Transverse colon (tissue), 4 donors: ENCODE measurements at places on chromosomes 4 and X. TPM values are rescaled to one million over a fixed set of nuclear protein-coding genes. Genes with fewer than 3 reads are reported as not detected.
A peak's percentile ranks its signal among the peaks of the same experiment; 100 is the strongest.

DIPK2B gene
- total RNA-seq, result 3.4 TPM

FAM199X gene
- total RNA-seq, result 25.7 TPM

HPSE gene
- 5.4 TPM for total RNA-seq

F8 gene
- 3.7 TPM for total RNA-seq

TMPRSS11E gene
- total RNA-seq, result not detected

EVC2 gene
- 10.5 TPM for total RNA-seq

CENPVL2 gene
- total RNA-seq, result not detected

MAGEA2 gene
- not detected for total RNA-seq

STK26 gene
- total RNA-seq, result 17.7 TPM

GRCh38 chr4:169071747-169072146, 61.7 kb upstream of the CBR4 start:
- no peaks in the 10 kb centered on the region for H3K36me3 ChIP-seq
- DNase-seq, result no peak
- no peaks in the 10 kb centered on the region for H3K27me3 ChIP-seq

GRCh38 chrX:42098900-42099299, 175.5 kb upstream of the CASK start:
- no peak overlapping the region for H3K4me3 ChIP-seq
- no peak overlapping the region for H3K27ac ChIP-seq
- H3K4me1 ChIP-seq, result no peaks in the 10 kb centered on the region
- DNase-seq, result no peak

DNA sequence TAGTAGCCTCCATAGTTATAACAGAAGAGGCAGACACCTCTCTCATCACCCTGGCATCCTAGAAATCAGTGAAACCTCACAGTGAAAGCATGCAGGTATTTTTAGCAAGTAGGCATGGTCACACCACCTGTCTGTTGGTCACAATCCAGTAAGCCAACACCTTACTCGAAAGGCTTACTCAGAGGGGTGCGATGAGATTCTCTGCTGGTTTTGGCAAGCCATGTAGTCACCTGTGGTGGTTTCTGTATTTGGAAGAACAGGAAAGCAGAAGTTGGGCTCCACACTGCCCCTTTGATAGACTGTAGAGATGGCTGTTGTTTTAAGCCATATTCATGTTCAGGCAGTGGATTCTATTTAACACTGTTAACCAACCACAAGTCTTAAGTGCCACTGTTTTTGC, 134.7 kb downstream of the DCLK2 start:
- no peaks in the 10 kb centered on the region for H3K27me3 ChIP-seq
- H3K36me3 ChIP-seq, result no peaks in the 10 kb centered on the region
- no peak overlapping the region for H3K27ac ChIP-seq
- no peak overlapping the region for H3K4me3 ChIP-seq
- H3K4me1 ChIP-seq, result no peaks in the 10 kb centered on the region

DNA sequence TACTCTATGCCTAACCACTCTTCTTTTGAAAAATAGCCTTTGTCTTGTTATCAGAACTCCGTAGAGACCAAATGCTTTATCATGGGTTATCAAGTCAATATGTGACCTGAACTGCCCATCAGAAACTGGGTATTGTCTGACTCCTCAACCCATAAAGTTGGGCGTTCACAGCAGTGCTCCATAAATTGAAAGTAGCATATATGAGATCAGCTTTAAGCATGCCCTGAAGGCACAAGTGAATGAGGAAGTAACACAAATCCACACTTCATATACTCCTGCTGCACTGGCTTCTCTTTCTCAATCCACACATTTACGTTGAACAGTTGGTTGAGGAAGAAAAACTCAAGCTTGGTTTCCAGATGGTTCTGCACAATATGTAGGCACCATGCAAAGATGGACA, 1106.0 kb downstream of the STIM2 start:
- H3K27me3 ChIP-seq, result no peaks in the 10 kb centered on the region
- H3K27ac ChIP-seq, result no peak overlapping the region
- no peak for DNase-seq
- no peaks in the 10 kb centered on the region for H3K4me1 ChIP-seq
- H3K4me3 ChIP-seq, result no peak overlapping the region

DNA sequence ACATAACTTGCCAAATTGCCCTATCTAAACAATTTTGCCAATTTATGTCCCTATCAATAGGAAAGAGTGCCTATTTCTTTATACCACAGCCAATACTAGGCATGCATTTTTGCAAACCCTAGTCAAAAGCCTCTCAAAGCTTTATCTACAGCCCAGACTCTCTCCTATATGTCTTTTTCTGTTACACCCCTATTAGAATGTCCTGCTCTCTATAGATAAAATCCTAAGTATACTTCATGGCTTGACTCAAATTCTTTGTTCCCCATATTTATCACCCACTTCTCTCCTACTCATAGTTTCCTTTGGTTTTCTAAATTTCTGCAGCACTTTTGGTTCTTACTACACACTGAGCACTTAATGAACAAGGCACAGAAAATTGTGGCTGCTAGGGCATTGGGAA, 38.0 kb downstream of the NUP62CL start:
- no peaks in the 10 kb centered on the region for H3K36me3 ChIP-seq
- H3K4me3 ChIP-seq, result no peak overlapping the region
- H3K4me1 ChIP-seq, result no peaks in the 10 kb centered on the region
- no peaks in the 10 kb centered on the region for H3K27me3 ChIP-seq
- no peak for DNase-seq

DNA sequence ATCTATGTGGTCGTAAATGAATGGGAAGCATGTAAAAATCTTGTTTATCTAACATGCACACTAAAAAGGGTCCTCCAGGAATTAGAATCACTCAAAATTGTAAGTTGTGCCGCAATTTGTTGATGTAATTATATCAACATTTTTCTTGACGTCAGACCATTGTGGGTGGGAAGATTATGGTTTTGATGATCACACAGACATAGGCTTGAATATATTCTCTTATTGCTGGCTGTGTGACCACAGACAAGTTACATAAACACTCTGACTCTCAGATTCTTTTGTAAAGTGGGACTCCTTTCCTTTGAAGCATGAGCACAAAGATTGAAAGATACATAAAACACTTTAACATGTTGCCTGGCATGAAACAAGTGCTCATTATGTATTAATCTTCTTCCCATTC, 51.5 kb downstream of the IL1RAPL1 start:
- no peak overlapping the region for H3K4me3 ChIP-seq
- no peak for DNase-seq
- no peak overlapping the region for H3K27ac ChIP-seq
- H3K4me1 ChIP-seq, result no peaks in the 10 kb centered on the region
- H3K36me3 ChIP-seq, result no peaks in the 10 kb centered on the region
- no peaks in the 10 kb centered on the region for H3K27me3 ChIP-seq

- DNase-seq, result no peak
- no peaks in the 10 kb centered on the region for H3K4me1 ChIP-seq
- H3K27ac ChIP-seq, result no peak overlapping the region
- H3K36me3 ChIP-seq, result no peaks in the 10 kb centered on the region
- H3K4me3 ChIP-seq, result no peak overlapping the region
- no peaks in the 10 kb centered on the region for H3K27me3 ChIP-seq
These were observed 158.0 kb upstream of the FAT1 start for GRCh38 chr4:186881521-186882220.

- no peaks in the 10 kb centered on the region for H3K36me3 ChIP-seq
- H3K27ac ChIP-seq, result no peak overlapping the region
- DNase-seq, result peak; percentile 22
- no peaks in the 10 kb centered on the region for H3K4me1 ChIP-seq
These were observed 31.6 kb downstream of the TKTL1 start for GRCh38 chrX:154327038-154327820.

DNA sequence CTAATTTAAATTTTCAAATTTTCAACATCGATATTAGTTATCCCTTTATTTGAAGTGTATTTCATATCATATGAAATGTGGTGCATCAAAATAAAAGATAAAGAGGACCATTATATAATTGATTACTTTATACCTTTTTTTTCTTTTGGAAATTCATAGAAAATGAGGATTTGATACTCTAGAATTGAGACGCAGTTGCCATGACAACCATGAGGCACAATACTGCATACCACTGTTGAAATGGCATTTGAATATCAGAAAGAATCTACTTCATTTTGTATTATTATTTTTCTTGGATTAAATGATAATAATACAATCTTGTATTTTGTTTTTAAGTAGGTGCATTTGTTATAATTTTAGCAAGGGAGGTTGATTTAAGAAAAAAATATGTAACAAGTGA, 323.1 kb downstream of the PCDH18 start:
- no peak for DNase-seq
- H3K4me1 ChIP-seq, result no peaks in the 10 kb centered on the region
- H3K4me3 ChIP-seq, result no peak overlapping the region
- no peaks in the 10 kb centered on the region for H3K36me3 ChIP-seq
- no peak overlapping the region for H3K27ac ChIP-seq

- no peak overlapping the region for H3K4me3 ChIP-seq
- DNase-seq, result no peak
- H3K36me3 ChIP-seq, result no peaks in the 10 kb centered on the region
These were observed 61.8 kb downstream of the MAGED1 start for GRCh38 chrX:51955200-51955599.

GRCh38 chr4:140497747-140498636, at the start of gene MGAT4D:
TSS of gene MGAT4D (minus strand) at chr4:140498293. CDS start at chr4:140498222, 71 bp downstream.
- H3K4me3 ChIP-seq, result peak within 1 kb of the TSS; percentile 28
- peaks cover 8% of the 10 kb centered on the region for H3K4me1 ChIP-seq
- no peaks in the 10 kb centered on the region for H3K36me3 ChIP-seq
- H3K27ac ChIP-seq, result no peak within 1 kb of the TSS
- H3K27me3 ChIP-seq, result peaks cover 65% of the 10 kb centered on the region
- peak; percentile 22 for DNase-seq

DNA sequence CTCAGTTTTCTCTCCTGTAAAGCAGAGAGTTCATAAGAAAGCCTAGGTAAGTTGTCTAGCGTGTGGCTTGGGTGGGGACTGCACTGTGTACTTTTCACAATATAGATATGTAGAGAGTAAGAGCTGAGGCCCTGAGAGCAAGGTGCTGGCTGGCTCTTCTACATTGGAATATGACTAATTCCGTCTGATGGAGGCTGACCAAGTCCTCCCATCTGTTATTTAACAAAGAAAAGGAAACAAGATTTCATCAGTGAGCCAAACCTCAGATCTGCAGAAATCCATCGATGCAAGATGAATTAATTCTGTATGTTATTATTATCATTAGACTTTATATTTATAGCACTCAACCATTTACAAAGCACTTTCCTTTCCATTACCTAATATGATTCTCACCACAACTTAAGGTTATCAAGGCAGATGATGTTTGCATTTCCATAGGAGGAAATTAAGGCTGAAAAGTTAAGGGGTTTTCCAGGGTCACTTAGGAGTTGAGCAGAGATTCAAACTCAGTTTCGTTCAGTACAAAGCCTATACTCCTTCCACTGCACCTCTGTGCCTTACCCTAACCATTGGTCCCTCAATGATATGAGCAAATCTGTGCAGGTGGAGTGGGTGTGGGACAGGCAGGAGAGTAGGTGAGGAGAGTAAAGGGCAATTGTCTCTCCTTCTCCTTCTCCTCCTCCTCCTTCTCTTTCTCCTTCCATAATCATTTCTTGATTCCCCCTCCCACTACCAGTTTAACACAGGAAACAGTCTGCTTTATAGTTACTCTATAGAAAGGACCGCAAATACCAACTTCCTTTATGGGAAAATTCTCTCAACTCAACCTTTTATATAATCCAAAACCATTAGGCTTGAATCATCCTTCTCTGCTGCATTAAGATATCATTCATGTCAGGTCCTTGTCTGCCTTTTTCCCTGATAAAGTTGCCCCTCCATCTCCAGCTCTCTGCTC, 27.6 kb upstream of the SRD5A3 start:
- H3K4me1 ChIP-seq, result no peaks in the 10 kb centered on the region
- H3K27me3 ChIP-seq, result no peaks in the 10 kb centered on the region
- no peak overlapping the region for H3K27ac ChIP-seq
- DNase-seq, result no peak

DNA sequence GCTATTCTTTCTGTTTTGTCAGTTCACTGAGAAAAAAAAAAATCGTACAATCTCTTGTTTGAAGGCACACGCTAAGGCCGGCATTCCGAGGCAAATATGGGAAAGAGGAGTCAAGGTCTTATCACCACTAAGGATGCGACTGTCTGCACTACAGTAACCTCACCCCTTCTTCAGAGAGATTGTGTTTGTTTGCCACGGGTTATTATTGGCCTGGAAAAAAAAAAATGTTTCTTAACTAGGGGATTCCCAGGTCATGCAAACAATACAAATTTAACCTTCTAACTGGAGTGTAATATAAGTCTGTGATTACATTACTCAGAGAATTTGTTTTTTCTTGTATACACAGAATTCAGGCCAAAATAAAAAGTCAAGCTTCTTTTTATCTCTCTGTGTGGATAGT, 168.3 kb downstream of the TMA16 start:
- H3K36me3 ChIP-seq, result no peaks in the 10 kb centered on the region
- no peak for DNase-seq
- no peak overlapping the region for H3K27ac ChIP-seq
- no peak overlapping the region for H3K4me3 ChIP-seq
- H3K27me3 ChIP-seq, result no peaks in the 10 kb centered on the region

DNA sequence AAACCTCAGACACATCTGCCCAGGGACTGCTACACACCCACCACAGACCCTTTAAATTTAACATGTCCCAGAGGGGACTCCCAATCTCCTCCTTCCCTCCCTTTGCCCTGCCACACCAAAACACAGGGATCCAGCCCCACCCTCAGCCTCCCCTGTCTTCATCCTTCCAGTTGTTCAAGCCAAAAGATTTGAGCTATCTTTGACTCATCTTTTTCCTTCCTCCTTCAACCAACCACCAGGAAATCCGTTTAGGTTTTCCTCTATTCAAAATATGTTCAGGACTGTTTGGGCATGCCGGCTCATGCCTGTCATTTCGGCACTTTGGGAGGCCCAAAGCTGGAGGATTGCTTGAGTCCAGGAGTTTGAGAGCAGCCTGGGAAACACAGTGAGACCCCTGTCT, 6.9 kb upstream of the STK32B start:
- no peaks in the 10 kb centered on the region for H3K36me3 ChIP-seq
- no peaks in the 10 kb centered on the region for H3K4me1 ChIP-seq
- no peaks in the 10 kb centered on the region for H3K27me3 ChIP-seq

DNA sequence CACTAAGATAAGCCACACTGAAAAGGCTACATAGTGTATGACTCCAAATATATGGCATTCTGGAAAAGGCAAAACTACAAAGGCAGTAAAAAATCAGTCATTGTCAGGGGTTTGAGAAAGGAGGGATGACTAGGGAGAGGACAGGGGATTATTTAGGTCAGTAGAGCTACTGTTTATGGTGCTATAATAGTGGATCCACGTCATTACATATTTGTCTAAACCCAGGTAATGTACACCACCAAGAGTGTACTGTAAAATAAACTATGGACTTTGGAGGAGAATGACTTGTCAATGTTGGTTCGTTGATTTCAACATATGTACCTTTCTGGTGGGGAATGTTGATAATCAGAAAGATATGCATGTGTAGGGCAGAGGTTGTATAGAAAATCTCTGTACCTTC, 837.6 kb downstream of the FAM133A start:
- H3K27ac ChIP-seq, result no peak overlapping the region
- DNase-seq, result no peak
- H3K27me3 ChIP-seq, result no peaks in the 10 kb centered on the region
- H3K36me3 ChIP-seq, result no peaks in the 10 kb centered on the region
- no peaks in the 10 kb centered on the region for H3K4me1 ChIP-seq

GRCh38 chr4:2806390-2807355, 13.8 kb downstream of the SH3BP2 start:
- no peak overlapping the region for H3K4me3 ChIP-seq
- peaks cover 69% of the 10 kb centered on the region for H3K4me1 ChIP-seq
- H3K27ac ChIP-seq, result peak overlapping the region; percentile 81
- peak; percentile 80 for DNase-seq
- H3K36me3 ChIP-seq, result no peaks in the 10 kb centered on the region

GRCh38 chrX:19672222-19672812, 157.0 kb upstream of the MAP3K15 start:
- no peak for DNase-seq
- no peaks in the 10 kb centered on the region for H3K27me3 ChIP-seq
- peaks cover 4% of the 10 kb centered on the region for H3K4me1 ChIP-seq
- H3K36me3 ChIP-seq, result no peaks in the 10 kb centered on the region
- no peak overlapping the region for H3K27ac ChIP-seq
